Thoracic aorta (tissue), 2 donors: ENCODE measurements at places on chromosomes 3 and 15. TPM values are rescaled to one million over a fixed set of nuclear protein-coding genes. Genes with fewer than 3 reads are reported as not detected.
A peak's percentile ranks its signal among the peaks of the same experiment; 100 is the strongest.

GRCh38 chr15:43511012-43511885, 6.2 kb upstream of the MAP1A start:
- DNase-seq: no peak
- H3K4me3 ChIP-seq: peak overlapping the region; percentile 81
- H3K27ac ChIP-seq: no peak overlapping the region
- no peaks in the 10 kb centered on the region for H3K4me1 ChIP-seq

Gene PP2D1
- not detected for total RNA-seq

Gene CRABP1
- total RNA-seq: 5.1 TPM

DNA sequence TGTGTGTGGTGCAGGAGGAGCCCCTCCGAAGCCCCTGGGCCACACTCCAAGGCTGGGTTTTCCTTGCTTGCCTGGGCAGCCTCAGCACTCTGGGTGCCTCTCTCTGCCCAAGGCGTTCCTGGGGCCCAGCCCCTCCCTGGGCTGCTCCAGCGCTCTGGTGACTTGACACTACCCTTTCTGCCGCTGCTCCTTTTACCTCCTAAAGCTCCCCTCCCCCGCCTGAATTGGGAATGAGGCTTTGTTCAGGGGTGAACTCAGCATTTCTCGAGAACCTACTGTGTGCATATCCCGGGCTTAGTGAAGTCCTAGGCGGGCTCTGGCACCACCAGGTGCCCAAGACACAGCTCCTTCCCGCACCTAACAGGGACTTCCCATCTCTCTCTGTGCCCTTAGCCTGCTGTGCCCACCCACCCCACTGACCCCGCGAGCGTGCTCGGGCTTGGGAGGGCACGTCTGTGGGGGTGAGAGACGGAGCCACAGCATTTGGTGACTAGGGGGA, 1.2 kb upstream of the BAHD1 start:
- peak overlapping the region; percentile 91 for H3K4me3 ChIP-seq
- peaks cover 11% of the 10 kb centered on the region for H3K27me3 ChIP-seq
- H3K36me3 ChIP-seq: no peaks in the 10 kb centered on the region
- DNase-seq: no peak
- H3K27ac ChIP-seq: no peak overlapping the region

- no peaks in the 10 kb centered on the region for H3K4me1 ChIP-seq
- no peaks in the 10 kb centered on the region for H3K27me3 ChIP-seq
- H3K4me3 ChIP-seq: no peak overlapping the region
Measured at GRCh38 chr3:75332794-75333193, 331.3 kb upstream of the FRG2C start.

DNA sequence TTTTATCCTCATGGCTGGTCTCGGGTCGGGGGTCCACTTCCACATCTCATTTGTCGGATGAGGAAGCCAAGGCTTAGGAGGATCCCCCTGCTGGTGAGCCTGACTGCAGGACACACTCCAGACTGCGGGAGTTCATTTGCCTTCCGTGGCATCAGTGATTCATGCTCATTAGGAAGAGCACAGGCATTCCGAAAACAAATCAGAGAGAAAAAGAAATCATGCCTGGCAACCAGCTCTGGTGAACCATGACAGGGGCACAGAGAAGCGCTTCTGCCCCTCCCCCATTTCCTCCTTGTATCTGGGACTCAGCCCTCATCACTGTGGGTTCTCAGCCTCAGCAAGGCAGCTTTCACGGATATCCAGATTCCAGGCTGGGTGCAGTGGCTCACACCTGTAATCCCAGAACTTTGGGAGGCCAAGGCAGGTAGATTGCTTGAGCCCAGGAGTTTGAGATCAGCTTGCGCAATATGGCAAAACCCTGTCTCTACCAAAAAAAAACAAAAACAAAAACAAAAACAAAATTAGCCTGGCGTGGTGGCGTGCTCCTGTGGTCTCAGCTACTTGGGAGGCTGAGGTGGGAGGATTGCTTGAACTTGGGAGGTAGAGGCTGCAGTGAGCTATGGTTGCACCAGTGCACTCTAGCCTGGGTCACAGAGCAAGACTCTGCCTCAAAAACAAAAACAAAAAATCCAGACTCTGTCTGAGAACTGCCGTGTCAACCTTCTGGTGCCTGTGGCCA, 28.4 kb downstream of the IRAK2 start:
- H3K36me3 ChIP-seq: no peaks in the 10 kb centered on the region
- no peak overlapping the region for H3K4me3 ChIP-seq
- DNase-seq: no peak

- H3K36me3 ChIP-seq: no peaks in the 10 kb centered on the region
- no peak for DNase-seq
- H3K27me3 ChIP-seq: no peaks in the 10 kb centered on the region
- H3K4me3 ChIP-seq: no peak overlapping the region
- peaks cover 44% of the 10 kb centered on the region for H3K4me1 ChIP-seq
Measured at GRCh38 chr15:90596943-90597342, 67.2 kb downstream of the CRTC3 start.

DNA sequence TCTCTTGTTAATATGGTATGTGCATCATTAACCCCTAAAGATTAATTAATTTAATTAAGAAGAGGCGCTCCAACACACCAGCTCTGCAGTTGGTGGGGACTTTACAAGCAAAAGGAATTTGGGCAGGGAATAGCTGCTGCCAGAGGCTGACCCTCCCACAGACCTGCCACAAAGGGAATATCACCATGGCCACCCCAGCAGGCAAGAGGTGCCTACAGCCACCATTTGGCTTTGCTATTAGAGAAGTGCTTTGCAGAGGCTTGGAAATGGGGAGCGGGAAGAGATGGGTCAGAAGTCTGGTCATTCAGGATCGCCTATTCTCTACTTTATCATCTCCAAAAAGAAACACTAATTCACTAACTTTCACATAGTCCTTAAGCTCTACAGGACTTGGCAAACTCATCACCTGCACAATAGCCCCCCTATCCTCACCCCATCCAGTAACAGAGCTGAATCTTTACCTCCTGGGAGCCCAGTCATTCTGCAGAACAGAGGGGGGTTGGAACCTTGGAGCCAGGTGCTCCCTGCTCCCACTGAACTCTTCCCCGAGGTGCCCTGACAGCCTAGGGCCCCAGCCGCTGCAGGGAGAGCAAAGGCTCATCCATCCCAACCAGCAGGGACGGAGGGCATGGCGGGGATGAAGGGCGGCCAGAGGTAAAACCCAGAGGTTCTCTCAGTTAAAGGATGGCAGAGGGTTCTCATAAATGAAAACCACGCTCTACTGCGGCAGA, 29.7 kb downstream of the LRIG1 start:
- H3K4me1 ChIP-seq: peaks cover 29% of the 10 kb centered on the region
- no peak overlapping the region for H3K4me3 ChIP-seq

- no peaks in the 10 kb centered on the region for H3K27me3 ChIP-seq
- H3K4me1 ChIP-seq: peaks cover 21% of the 10 kb centered on the region
- H3K36me3 ChIP-seq: no peaks in the 10 kb centered on the region
- no peak overlapping the region for H3K27ac ChIP-seq
- no peak for DNase-seq
Measured at GRCh38 chr3:5195605-5196004, 8.1 kb downstream of the EDEM1 start.

- peak overlapping the region; percentile 5 for H3K4me3 ChIP-seq
- H3K36me3 ChIP-seq: peaks cover 9% of the 10 kb centered on the region
- H3K27ac ChIP-seq: no peak overlapping the region
Measured at GRCh38 chr15:68285259-68285980, 7.9 kb downstream of the FEM1B start.

Gene NOX5
- 0.54 TPM for total RNA-seq

Gene TYRO3
- 5.4 TPM for total RNA-seq

Gene RASL12
- 324 TPM for total RNA-seq

Gene MGA
- total RNA-seq: 57.2 TPM

GRCh38 chr3:47056705-47057104, 77.2 kb downstream of the NBEAL2 start:
- no peak for DNase-seq
- no peaks in the 10 kb centered on the region for H3K27me3 ChIP-seq
- H3K27ac ChIP-seq: no peak overlapping the region
- H3K4me1 ChIP-seq: peaks cover 11% of the 10 kb centered on the region
- no peak overlapping the region for H3K4me3 ChIP-seq
- peaks cover 14% of the 10 kb centered on the region for H3K36me3 ChIP-seq

- H3K27me3 ChIP-seq: no peaks in the 10 kb centered on the region
- DNase-seq: no peak
- H3K4me3 ChIP-seq: no peak overlapping the region
- H3K27ac ChIP-seq: no peak overlapping the region
- peaks cover 6% of the 10 kb centered on the region for H3K4me1 ChIP-seq
Measured at GRCh38 chr3:16739541-16740105, 134.4 kb upstream of the DAZL start.

- H3K27me3 ChIP-seq: no peaks in the 10 kb centered on the region
- peaks cover 3% of the 10 kb centered on the region for H3K36me3 ChIP-seq
Measured at GRCh38 chr3:188229177-188229576, 75.2 kb downstream of the LPP start.

GRCh38 chr3:55554634-55555425, 67.7 kb upstream of the WNT5A start:
- no peaks in the 10 kb centered on the region for H3K36me3 ChIP-seq
- H3K4me3 ChIP-seq: no peak overlapping the region
- no peak overlapping the region for H3K27ac ChIP-seq

DNA sequence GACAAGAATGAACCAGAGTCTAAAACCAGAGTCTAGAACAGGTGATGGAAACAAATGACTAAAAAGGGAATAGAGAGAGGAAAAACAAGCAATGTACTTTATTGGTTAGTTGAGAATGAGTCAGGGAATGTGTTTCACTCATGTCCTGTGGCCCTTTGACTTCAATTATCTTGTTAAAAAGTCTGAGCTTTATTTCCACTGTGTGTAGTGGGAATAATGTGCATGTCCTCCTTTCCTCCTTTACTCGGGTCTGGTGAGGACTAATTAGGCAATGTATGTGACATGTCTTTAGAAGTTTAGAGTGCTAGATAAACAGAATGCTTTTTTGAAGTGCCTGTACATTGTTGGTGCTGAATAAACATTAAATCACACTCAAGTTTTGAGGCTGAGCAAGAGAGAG, 21.3 kb downstream of the LSAMP start:
- H3K4me1 ChIP-seq: no peaks in the 10 kb centered on the region
- DNase-seq: no peak
- H3K27ac ChIP-seq: no peak overlapping the region
- no peaks in the 10 kb centered on the region for H3K36me3 ChIP-seq
- no peaks in the 10 kb centered on the region for H3K27me3 ChIP-seq
- H3K4me3 ChIP-seq: no peak overlapping the region

DNA sequence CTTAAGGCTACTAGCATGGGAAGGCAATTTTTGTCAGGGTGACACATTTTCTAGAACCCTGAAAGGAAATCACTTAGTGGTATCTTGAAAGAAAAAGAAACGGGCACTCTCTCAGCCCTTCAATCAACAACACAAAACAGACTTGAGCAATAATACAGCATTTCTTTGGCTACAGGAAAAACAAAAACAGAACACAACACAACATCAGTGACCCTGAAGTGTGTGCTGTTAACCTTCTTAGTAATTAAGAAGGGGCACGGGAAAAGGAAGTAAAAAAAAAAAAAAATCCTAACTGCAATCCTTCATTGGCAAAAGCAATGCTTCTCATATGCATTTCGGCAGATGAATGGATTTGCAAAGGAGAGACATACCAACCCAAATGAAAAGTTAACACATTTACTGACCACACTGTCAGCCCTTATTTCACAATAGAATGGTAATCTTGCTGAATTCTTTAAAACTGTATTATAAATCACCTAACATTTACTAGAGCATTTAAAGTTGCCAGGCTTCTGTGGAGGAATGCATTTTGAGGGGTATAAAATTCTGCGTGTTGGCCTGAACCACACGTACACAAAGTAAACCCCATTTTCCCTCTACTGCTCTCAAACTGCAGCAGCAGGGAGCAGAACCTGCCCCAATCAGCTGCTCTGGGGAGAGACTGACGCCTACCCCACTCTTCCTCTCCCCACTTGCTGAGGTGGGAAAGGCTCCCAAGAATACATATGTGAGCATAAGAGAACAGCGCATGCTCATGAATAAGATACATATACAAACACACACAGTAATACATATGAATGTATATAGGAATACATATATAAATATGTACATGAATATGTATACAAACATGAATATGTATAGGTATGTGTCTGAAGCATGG, 198.5 kb downstream of the FOXP1 start:
- no peaks in the 10 kb centered on the region for H3K27me3 ChIP-seq
- H3K27ac ChIP-seq: no peak overlapping the region
- no peak for DNase-seq
- no peaks in the 10 kb centered on the region for H3K36me3 ChIP-seq
- H3K4me3 ChIP-seq: no peak overlapping the region

- no peaks in the 10 kb centered on the region for H3K27me3 ChIP-seq
- H3K36me3 ChIP-seq: no peaks in the 10 kb centered on the region
- H3K4me1 ChIP-seq: peaks cover 21% of the 10 kb centered on the region
- H3K4me3 ChIP-seq: no peak overlapping the region
- no peak for DNase-seq
Measured at GRCh38 chr3:179606534-179607085, 2.0 kb downstream of the NDUFB5 start.

DNA sequence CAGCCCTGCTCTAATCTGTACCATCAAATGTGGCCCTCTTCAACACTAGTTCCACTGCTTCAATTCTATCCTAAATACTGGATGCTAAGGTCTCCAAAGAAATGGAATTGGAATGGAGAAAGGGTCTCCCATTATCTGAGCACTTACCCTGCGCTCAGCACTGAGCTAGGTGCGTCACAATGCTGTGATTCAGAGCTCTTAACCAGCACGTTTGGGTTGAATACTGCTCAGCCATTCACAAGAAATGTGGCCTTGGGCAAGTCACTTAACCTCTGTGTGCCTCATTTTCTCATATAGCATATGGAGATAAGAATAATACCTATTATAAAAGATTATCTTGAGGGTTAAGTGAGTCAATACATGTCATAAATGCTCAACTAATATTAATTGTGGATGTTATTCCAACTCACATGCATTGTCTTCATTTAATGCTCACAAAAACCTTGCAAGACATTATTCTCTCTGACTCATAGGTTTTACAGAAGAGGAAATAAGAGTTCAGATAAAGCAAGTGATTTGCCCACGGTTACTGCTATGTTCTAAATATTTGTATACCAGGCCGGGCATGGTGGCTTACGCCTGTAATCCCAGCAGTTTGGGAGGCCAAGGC, 27.4 kb upstream of the SRGAP3 start:
- H3K4me3 ChIP-seq: no peak overlapping the region
- no peaks in the 10 kb centered on the region for H3K4me1 ChIP-seq
- H3K27me3 ChIP-seq: no peaks in the 10 kb centered on the region
- DNase-seq: no peak
- H3K27ac ChIP-seq: no peak overlapping the region
